ENCODE measurements at places on chromosomes 12 and 14. TPM values are rescaled to one million over a fixed set of nuclear protein-coding genes. Genes with fewer than 3 reads are reported as not detected.

DNA sequence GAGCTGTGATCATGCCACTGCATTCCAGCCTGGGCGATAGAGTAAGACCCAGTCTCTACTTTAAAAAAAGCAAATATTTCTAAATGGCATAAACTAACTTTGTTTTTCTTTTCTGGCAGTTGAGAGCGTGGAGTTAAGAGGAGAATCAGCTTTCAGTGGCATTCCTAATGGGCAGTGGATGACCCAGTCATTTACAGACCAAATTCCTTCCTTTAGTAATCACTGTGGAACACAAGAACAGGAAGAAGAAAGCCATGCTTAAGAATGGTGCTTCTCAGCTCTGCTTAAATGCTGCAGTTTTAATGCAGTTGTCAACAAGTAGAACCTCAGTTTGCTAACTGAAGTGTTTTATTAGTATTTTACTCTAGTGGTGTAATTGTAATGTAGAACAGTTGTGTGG is 21.2 kb downstream of the TDG start:
- H3K27me3 ChIP-seq = no peaks in the 10 kb centered on the region
- no peak for DNase-seq
- 0 out of 2 replicates have a peak, but pooled peaks cover 2% of the 10 kb centered on the region for H3K4me1 ChIP-seq

DNA sequence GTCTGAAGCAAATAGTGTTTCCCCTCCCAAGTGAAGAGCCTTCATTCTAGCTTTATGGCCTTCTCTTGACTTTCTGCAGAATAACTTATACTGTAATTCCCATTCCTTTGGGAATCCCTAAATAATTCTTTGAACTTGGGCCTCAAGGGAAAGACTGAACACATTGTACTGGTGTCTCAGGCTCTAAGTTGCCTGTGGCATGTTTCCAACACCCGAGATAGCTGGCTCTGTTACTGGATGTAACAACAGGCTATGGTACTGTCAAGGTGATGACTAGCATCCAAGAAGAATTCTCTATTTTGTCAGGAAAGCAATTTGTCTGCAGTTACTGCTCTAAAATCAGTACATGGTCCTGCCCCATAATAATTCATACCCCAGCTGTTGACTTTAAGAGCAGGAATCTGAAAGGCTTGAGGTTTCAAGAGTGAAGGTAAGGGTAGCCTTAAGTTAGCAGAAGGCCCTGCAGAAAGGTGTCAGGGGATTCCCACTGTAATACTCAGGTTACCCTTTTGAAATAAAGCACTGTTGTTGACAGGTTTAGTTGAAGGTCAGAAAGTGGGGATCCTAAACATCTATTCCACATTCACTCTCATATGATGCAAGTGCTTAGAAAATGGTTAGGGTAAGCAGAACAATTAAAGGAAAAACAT is 5.2 kb downstream of the GPX2 start:
- DNase-seq = no peak
- peaks cover under 1% of the 10 kb centered on the region for H3K4me1 ChIP-seq
- no peaks in the 10 kb centered on the region for H3K27me3 ChIP-seq
- peaks cover 24% of the 10 kb centered on the region for H3K36me3 ChIP-seq
- no peak overlapping the region for H3K27ac ChIP-seq

DNA sequence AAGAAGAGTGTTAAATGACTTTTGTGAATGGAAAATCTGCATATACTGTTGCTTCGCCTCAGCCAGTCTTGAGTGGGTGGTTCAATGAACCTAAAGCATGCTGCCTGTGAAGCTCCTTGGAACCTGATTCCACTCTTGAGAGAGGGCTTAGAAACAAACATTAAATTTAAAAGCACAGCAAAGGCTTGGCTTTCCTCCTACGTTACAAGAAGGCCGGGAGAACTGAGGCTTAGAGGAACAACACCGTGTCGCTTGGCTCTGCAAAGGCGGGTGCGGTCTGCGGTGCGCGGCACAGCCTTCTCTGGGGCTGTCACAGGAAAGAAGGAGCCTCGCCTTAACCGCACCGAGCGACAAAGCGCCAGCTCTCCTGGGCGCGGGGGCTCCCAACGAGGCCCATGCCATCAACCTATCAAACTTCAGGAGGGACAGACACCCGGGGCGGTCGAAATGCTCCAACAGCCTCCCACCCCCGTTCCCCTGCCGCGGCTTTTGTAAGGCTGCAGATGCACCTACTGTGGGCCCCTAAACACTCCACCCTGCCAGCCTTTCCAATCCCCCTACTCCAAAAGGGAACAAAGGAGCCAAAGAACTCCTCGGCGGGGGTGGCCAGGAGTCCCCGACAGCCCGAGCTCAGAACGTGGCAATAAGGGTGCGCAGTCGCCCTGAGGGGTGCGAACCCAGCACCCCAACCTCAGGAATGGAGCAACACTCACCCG is 729 bp downstream of the OSBPL8 start:
- H3K4me1 ChIP-seq = peaks cover 44% of the 10 kb centered on the region
- peak; percentile 44 for DNase-seq
- peak overlapping the region; percentile 91 for H3K4me3 ChIP-seq
- no peaks in the 10 kb centered on the region for H3K36me3 ChIP-seq
- no peaks in the 10 kb centered on the region for H3K27me3 ChIP-seq
- H3K27ac ChIP-seq = peak overlapping the region; percentile 92

GRCh38 chr12:85949253-85949652 is 75.2 kb downstream of the NTS start:
- peak overlapping the region; percentile 99 for H3K27ac ChIP-seq
- peaks cover 18% of the 10 kb centered on the region for H3K36me3 ChIP-seq
- no peaks in the 10 kb centered on the region for H3K27me3 ChIP-seq
- peak overlapping the region; percentile 33 for H3K4me3 ChIP-seq
- H3K4me1 ChIP-seq = peaks cover 85% of the 10 kb centered on the region

DNA sequence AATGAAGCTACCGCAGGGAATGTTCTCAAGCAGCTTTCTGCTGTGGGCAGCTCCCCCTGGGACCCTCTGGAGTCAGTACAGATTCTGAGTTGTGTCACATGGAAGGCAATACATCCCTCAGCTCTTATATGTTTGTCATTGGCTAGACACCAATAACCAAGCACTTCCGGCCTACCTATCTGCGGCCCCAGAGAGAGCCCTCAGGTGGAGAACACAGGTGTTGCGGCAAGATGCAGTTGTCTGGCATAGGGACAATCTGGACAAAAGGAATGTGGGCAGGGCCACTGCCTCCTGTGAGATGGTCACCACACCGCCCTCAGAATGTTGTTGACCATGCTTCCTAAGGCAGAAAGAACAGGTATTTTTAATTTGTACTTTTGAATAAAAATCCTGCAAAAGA is 118.7 kb downstream of the BRMS1L start:
- H3K36me3 ChIP-seq = no peaks in the 10 kb centered on the region
- peaks cover 15% of the 10 kb centered on the region for H3K27me3 ChIP-seq
- H3K27ac ChIP-seq = no peak overlapping the region
- peaks cover under 1% of the 10 kb centered on the region for H3K4me1 ChIP-seq

GRCh38 chr14:82398256-82398655 is 864.6 kb upstream of the SEL1L start:
- no peak overlapping the region for H3K27ac ChIP-seq
- DNase-seq = no peak
- H3K4me3 ChIP-seq = no peak overlapping the region
- H3K4me1 ChIP-seq = peaks cover 25% of the 10 kb centered on the region
- no peaks in the 10 kb centered on the region for H3K36me3 ChIP-seq
- H3K27me3 ChIP-seq = no peaks in the 10 kb centered on the region

GRCh38 chr12:108711489-108712164 is 19.7 kb downstream of the CORO1C start:
- DNase-seq = no peak
- H3K27ac ChIP-seq = peak overlapping the region; percentile 80
- no peak overlapping the region for H3K4me3 ChIP-seq
- peaks cover 43% of the 10 kb centered on the region for H3K4me1 ChIP-seq
- H3K36me3 ChIP-seq = no peaks in the 10 kb centered on the region
- no peaks in the 10 kb centered on the region for H3K27me3 ChIP-seq

DNA sequence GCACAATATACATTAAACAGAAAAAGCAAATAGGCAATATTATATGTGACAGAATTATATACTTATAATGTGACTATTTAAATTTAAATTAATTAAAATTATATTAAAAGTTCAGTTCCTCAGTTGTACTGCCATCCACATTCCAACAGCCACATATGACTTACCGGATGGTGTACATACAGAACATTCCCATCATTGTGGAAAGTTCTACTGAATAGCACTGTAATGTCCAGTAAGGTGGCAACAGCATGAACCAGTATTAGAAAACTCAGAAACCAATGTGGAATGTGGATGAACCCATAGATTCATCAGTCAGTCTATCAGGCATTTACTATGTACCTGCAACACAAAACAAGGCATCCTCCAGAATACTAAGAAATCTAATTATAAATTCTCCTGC is 12.4 kb downstream of the ATG14 start:
- H3K27ac ChIP-seq = no peak overlapping the region
- H3K4me3 ChIP-seq = no peak overlapping the region
- no peaks in the 10 kb centered on the region for H3K4me1 ChIP-seq
- H3K36me3 ChIP-seq = peaks cover 5% of the 10 kb centered on the region
- no peak for DNase-seq

DNA sequence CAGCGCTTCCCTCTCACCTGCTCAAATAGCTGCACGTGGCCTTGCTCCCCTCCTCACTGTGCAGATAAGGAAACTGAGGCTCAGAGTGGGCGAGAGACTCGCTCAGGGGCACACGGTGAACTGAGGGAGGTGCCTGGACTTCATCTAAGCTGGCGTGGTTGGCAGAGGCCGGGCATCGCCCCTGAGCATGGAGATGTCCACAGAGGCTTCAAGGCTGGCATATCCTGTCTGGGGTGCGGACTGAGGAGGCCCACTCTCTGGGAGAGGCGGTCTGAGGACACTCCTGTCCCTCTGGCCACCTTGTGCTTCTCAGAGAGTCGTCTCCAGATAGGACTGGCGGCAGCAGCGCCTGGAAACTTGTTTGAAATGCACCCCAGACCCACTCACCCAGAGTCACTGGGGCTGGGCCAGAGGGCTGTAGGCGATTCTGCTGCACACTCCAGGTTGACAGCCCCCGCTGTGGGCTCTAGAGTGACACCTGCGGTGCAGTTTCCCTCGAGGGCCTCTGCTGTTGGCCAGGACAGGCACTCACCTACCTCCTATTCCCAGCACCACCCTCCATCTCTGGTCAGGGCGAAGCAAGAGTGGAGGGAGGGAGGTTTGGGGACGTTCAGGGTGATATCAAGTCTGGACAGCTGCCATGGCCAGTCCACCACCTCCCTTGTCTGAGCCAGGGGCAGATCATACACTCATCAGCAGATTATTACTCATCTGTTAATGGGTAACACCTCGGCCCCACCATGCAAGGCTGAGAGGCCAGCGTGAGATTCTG is 11.2 kb upstream of the LBHD2 start:
- no peaks in the 10 kb centered on the region for H3K36me3 ChIP-seq
- no peak overlapping the region for H3K4me3 ChIP-seq
- H3K27me3 ChIP-seq = peaks cover 5% of the 10 kb centered on the region
- H3K4me1 ChIP-seq = no peaks in the 10 kb centered on the region
- no peak overlapping the region for H3K27ac ChIP-seq

Gene IL31
- total RNA-seq = not detected

Gene SLC5A8
- total RNA-seq = 0.07 TPM

Gene SIX6
- total RNA-seq = 0.07 TPM
